Cardiac muscle cell (in vitro differentiated cells and primary cell): ENCODE measurements at places on chromosomes 4 and X. TPM values are rescaled to one million over a fixed set of nuclear protein-coding genes. Genes with fewer than 3 reads are reported as not detected.
A peak's percentile ranks its signal among the peaks of the same experiment; 100 is the strongest.

Gene HSPA4L
- 2.2 and 2.4 TPM in 2 replicates for total RNA-seq

Gene SSX5
- not detected in 2 replicates for total RNA-seq

Gene NPY5R
- 6.9 and 9.7 TPM in 2 replicates for total RNA-seq

Gene PLS3
- 114 and 140 TPM in 2 replicates for total RNA-seq

DNA sequence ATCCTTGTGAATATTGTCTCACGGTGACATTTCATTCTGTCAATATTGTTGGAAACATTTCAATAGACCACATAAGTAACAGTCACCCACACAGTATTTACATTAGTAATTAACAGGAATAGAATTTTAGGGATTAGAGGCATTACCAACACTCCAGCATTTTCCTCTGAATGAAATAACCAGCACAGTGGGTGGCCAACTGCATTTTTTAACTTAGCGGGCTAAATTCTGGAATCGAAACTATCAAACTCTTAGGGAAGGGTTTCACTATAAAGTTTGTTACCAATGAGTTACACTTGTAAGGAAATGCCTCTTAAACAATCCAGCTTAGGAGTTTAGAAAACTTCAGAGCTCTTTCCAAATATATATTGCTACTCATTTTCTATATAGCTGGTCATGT, 403.0 kb downstream of the ADGRL3 start:
- DNase-seq, result no peak
- no peaks in the 10 kb centered on the region for H3K27me3 ChIP-seq
- no peaks in the 10 kb centered on the region for H3K4me1 ChIP-seq
- H3K36me3 ChIP-seq, result no peaks in the 10 kb centered on the region
- H3K27ac ChIP-seq, result no peak overlapping the region
- H3K4me3 ChIP-seq, result no peak overlapping the region

DNA sequence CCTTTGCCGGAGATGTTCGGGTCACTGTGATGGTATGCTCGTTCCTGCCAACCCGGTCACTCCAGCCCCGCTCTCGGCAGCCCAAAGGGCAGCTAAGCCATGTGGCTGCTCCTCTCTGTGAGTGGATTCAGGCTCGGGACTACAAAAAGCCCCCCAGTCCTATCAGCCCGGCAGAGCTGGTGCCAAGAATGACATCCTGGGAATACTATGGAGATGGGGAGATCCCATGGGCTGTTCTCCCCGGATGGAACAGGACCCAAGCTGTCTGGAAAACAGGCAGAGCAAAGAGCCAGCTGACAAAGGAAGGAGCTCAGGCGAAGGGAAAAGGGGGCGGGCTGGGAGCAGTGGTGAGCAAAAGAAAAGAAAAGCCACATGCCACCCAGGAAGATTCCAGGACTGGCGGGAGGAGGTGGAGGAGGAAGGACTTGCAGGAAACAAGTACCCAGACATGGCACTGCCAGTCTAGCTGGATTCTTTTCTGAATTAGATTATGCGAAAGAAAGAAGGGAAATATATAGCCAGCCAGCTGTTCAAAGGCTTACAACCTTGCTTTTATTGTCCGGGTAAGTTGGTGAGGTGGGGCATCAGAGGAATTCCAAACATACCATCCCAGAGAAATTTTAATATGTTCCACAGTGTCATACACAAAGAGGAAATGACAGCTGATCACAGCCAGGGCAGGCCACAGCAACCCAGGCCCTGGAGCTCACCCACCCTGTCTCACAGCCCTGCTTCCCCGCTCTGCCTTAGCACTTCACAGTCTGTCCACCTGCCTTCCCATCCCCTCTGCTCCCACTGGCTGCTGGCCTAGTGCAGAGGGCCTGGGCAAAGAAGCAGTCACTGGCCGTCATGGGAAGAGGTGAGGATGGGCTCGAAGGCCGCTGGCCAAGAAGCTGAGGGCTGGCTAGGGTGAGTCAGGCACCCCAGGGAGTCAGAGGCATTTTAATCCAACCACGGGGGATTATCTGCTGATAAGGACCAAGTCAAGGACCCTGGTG, 3.4 kb downstream of the NDP start:
- no peaks in the 10 kb centered on the region for H3K36me3 ChIP-seq
- no peak overlapping the region for H3K4me3 ChIP-seq
- DNase-seq, result no peak

DNA sequence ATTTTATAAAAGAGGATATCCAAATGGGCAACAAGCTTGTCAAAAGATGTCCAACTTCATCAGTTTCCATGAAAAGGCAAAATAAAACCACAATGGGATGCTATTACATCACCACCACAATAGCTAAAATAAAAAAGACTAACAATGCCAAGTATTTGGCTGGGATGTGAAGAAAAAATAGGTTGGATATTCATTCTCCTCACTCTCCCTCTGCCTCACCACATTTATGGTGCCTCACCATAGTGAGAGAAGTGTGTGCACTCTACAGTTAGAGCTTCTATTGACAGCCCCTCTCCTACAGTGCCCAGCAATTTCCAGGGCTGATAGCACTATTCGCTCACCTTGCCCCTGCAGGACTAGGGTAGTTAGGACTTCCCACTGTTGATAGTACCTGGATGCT, 25.5 kb downstream of the VEGFC start:
- no peak overlapping the region for H3K27ac ChIP-seq
- peaks cover 12% of the 10 kb centered on the region for H3K4me1 ChIP-seq
- H3K27me3 ChIP-seq, result no peaks in the 10 kb centered on the region
- H3K36me3 ChIP-seq, result no peaks in the 10 kb centered on the region
- DNase-seq, result peak; percentile 67

GRCh38 chr4:121397941-121398601, 17.3 kb upstream of the QRFPR start:
- DNase-seq, result no peak
- no peaks in the 10 kb centered on the region for H3K4me1 ChIP-seq
- no peak overlapping the region for H3K27ac ChIP-seq
- H3K27me3 ChIP-seq, result no peaks in the 10 kb centered on the region

- DNase-seq, result no peak
- no peak overlapping the region for H3K27ac ChIP-seq
- H3K36me3 ChIP-seq, result no peaks in the 10 kb centered on the region
Measured at GRCh38 chrX:4754878-4755604, 1041.6 kb upstream of the PRKX start.

GRCh38 chrX:115260330-115260729, 26.4 kb upstream of the LRCH2 start:
- H3K4me3 ChIP-seq, result no peak overlapping the region
- no peaks in the 10 kb centered on the region for H3K27me3 ChIP-seq
- no peaks in the 10 kb centered on the region for H3K36me3 ChIP-seq
- H3K27ac ChIP-seq, result no peak overlapping the region
- peaks cover 9% of the 10 kb centered on the region for H3K4me1 ChIP-seq

GRCh38 chr4:152981278-152981677, 45.2 kb downstream of the FHDC1 start:
- DNase-seq, result no peak
- H3K4me1 ChIP-seq, result no peaks in the 10 kb centered on the region
- no peaks in the 10 kb centered on the region for H3K36me3 ChIP-seq
- no peaks in the 10 kb centered on the region for H3K27me3 ChIP-seq
- H3K4me3 ChIP-seq, result no peak overlapping the region
- no peak overlapping the region for H3K27ac ChIP-seq

DNA sequence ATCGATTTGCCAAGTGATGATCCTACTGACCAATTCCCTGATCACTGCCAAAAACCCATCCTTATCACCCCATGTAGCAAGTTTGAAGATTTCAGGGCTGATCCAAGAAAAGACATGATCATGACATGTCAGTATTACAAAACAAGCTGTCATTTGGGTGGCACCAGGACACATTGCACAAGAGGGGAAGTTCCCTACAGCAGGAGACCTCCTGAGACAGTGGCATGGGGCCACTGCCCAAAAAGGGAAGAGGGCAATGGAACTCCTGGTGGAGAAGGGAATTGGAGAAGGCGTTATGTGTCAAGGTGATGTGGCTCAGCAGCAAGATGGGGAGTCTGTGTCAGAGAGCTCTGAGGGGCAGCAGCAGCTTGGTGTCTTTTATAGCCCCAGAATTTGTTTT, 43.4 kb downstream of the ZNF182 start:
- no peaks in the 10 kb centered on the region for H3K4me1 ChIP-seq
- no peak overlapping the region for H3K4me3 ChIP-seq
- no peak overlapping the region for H3K27ac ChIP-seq
- H3K27me3 ChIP-seq, result no peaks in the 10 kb centered on the region
- no peak for DNase-seq

DNA sequence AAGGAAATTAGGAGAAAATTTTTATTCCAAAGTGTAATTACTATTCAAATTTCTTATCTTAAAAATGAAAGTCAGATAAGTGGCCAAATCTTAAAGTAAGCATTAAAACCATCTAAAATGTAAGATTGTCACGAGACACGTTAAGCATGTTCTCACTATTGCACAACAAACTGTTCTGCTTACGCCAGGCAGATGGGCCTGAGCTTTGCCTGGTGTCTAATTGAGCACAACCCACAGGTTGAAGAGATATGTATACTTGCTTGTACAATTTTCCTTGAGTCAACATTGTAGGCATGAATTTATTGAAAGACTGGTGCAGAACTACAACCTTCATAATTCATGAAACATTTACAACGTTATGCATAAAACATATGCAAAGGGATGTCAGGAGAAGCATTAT, 3.9 kb downstream of the RNF128 start:
- peaks cover 57% of the 10 kb centered on the region for H3K27me3 ChIP-seq
- no peak overlapping the region for H3K4me3 ChIP-seq
- DNase-seq, result no peak
- no peaks in the 10 kb centered on the region for H3K4me1 ChIP-seq
- H3K36me3 ChIP-seq, result no peaks in the 10 kb centered on the region
- no peak overlapping the region for H3K27ac ChIP-seq

- no peak overlapping the region for H3K27ac ChIP-seq
- no peak overlapping the region for H3K4me3 ChIP-seq
- DNase-seq, result no peak
- H3K27me3 ChIP-seq, result no peaks in the 10 kb centered on the region
- no peaks in the 10 kb centered on the region for H3K36me3 ChIP-seq
- peaks cover 2% of the 10 kb centered on the region for H3K4me1 ChIP-seq
Measured at GRCh38 chrX:16924631-16925480, 21.6 kb upstream of the REPS2 start.

- no peaks in the 10 kb centered on the region for H3K4me1 ChIP-seq
- H3K4me3 ChIP-seq, result no peak overlapping the region
- no peak for DNase-seq
- H3K27ac ChIP-seq, result no peak overlapping the region
- H3K36me3 ChIP-seq, result no peaks in the 10 kb centered on the region
Measured at GRCh38 chr4:164935363-164935762, 42.1 kb downstream of the TRIM61 start.

DNA sequence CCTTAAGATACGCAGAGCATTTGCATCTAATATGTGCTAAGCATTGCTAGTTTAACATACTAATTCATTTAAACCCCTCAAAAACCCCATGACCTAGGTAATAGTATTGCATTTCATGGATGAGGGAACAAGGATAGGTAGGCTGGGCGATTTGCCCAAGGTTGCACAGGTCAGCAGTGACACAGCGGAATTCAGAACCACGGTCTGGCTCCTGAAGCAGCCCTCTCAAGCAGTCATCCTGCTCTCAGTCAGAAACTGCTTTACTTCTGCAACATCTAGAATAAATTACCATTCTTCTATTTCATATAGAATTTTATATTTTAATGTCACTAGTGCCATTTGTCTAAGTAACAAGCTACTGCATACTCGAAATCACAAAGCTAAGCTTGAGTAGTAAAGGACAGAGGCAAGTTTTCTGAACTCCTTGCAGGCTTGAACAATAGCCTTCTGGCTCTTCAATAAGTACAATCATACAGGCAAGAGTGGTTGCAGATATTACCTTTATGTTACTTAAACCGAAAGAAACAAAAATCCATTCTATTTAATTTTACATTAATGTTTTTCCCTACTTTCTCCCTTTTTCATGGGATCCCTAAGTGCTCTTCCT, 555 bp upstream of the SPP1 start:
- no peaks in the 10 kb centered on the region for H3K36me3 ChIP-seq
- no peak for DNase-seq
- no peaks in the 10 kb centered on the region for H3K4me1 ChIP-seq
- no peak overlapping the region for H3K4me3 ChIP-seq

- H3K4me3 ChIP-seq, result no peak overlapping the region
- H3K27ac ChIP-seq, result no peak overlapping the region
- peaks cover 11% of the 10 kb centered on the region for H3K4me1 ChIP-seq
- DNase-seq, result no peak
- H3K36me3 ChIP-seq, result no peaks in the 10 kb centered on the region
- H3K27me3 ChIP-seq, result no peaks in the 10 kb centered on the region
Measured at GRCh38 chr4:121011138-121011537, 61.2 kb downstream of the NDNF start.

GRCh38 chr4:98421111-98421510, 159.9 kb downstream of the RAP1GDS1 start:
- H3K4me3 ChIP-seq, result no peak overlapping the region
- DNase-seq, result no peak
- peaks cover 44% of the 10 kb centered on the region for H3K36me3 ChIP-seq

DNA sequence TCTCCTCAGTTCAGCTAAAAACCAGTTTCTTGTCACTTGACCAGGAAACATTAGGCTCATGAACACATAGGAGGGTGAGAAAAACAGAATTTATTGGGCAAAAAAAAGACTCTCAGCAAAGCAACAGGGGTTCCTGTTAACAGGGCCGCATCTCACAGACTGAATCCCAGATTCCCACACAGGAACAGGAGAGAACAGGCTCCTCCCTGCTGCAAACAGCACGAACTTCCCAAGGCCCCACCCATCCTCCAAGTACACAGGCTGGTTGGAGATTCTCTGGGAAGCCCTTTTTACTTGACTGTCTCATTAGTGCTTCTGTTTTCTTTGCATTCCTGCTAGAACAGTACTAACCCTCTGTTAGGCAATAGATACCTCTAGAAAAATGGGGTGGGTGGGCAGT, 52.4 kb upstream of the IL21 start:
- peak overlapping the region; percentile 28 for H3K27ac ChIP-seq
- H3K36me3 ChIP-seq, result no peaks in the 10 kb centered on the region
- no peak overlapping the region for H3K4me3 ChIP-seq
- H3K4me1 ChIP-seq, result peaks cover 7% of the 10 kb centered on the region
